NCI-H2171 treated with DMSO at 0.1 percent for 48 hours (cell line): ENCODE measurements at places on chromosomes 3 and 15.

GRCh38 chr3:29646043-29646442 is 365.2 kb downstream of the RBMS3 start:
- no peak for DNase-seq

GRCh38 chr3:149964291-149964690 is 6.4 kb downstream of the PFN2 start:
- no peak for DNase-seq

- no peak for DNase-seq
Observed at GRCh38 chr3:30350011-30350410, 256.4 kb upstream of the TGFBR2 start.

DNA sequence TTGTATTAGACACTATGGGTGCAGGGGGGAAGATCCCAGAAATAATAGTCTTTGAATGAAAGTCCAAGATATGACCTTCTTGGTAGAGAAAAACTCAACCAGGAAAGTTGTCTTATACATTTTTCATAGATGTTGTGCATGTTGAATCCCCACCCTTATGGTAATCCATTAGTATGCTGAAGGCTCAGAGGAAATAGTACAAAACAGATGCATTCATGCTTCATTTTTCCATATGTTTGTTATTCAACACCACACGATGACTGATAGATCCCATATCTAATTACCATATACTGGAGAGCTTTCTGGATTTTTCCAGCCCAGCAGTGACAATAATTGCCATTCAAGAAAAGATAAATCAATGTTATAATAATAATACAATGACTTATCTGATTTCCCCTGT is 487.4 kb downstream of the FGF12 start:
- DNase-seq = peak; percentile 92

GRCh38 chr15:92326236-92326635 is 67.4 kb upstream of the ST8SIA2 start:
- DNase-seq = no peak

- DNase-seq = no peak
Observed at GRCh38 chr15:80684697-80685096, 10.4 kb upstream of the ABHD17C start.

DNA sequence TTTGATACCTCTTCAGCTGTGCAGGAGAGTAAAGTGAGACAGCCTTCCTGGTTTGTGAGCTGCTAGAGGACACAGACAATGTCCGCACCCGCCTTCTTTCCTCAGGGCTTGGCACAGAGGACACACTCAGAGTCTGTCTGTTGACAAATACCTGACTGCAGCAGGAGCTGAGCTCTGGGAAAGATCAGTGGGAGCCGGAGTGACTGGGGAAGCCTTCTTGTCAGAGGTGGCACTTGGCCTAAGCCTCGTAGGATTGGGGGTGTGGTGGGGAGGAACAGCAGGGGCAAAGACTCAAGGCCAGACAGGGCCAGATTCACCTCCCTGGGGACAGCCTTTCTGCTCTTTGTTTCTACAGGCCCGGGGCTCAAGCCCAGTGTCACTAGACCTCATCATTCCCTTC is 3.3 kb upstream of the IL17RC start:
- DNase-seq = no peak

DNA sequence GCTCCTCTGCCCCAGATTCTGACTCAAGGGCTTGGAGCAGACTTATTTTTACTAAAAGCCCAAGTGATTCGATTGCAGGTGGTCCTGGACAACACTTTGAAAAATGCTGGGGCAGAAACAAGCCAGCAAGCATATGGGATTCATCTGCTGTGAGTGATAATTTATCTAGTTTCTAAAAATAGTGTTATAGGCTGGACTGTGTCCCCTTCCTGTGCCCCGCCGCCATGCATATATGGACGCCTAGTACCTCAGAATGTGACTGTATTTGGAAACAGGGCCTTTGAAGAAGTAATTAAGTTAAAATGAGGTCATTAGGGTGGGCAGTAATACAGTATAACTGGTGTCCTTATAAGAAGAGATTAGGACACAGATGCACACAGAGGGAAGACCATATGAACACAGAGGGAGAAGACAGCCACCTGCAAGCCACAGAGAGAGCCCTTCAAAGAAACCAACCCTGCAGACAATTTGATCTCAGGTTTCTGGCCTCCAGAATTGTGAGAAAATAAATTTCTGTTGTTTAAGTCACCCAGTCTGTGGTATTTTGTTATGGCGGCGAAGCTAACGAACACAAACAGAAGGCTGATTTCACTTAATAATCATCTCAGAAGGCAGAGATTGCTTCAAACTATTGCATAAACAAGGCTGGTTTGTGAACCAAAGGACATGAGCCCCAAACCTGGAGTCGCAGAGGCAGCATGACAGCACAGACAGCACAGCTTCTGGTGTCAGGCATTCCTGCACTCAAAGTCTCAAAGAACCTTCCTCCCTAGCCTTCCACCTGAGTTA is 59.1 kb downstream of the CCNL1 start:
- DNase-seq = no peak

DNA sequence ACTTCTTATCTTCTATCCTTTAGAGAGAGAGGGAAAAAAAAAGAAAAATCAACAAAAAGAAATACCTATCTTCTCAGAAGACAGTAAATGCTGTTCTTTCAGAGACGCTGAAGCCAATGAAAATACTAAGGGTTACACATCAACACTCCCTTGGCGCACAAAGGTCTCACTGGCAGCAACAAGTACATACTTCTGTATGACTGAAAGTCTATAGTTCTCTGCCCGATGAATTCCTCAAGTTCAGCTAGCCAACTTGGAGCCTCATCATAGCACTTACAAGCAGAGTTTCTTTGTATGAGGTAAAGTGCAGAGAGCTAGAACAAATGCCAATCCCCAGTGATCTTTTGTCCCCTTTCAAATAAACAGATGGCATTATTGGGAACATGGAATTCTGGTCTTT is 62.7 kb downstream of the CPNE4 start:
- no peak for DNase-seq

DNA sequence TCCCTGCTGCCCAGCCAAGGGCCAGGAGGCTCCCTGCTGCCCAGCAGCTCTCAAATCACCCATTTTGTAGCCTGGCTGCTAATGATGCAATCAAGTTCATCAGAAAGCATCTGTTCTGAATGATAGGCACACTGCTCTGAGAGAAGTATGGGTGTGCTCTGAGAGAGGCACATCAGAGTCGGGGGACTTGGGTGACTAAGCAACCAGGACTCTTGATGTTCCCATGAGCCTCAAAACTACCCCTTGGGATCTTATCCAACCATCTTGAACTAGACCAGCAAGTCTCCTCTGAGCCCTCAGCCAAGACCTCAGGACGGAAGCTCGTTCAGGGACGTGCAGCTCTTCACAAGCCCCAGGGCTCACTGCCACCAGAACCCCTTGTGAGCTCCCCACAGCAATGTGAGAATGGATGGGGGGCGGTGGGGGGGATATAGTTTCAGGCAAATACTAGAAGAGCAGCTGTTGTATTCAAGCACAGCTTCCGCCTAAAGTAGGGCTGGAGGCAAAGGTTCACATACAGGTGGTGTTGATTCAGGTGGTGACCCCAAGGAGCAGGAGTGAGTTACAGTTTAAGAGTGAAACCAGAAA is 52.2 kb upstream of the HES1 start:
- no peak for DNase-seq

DNA sequence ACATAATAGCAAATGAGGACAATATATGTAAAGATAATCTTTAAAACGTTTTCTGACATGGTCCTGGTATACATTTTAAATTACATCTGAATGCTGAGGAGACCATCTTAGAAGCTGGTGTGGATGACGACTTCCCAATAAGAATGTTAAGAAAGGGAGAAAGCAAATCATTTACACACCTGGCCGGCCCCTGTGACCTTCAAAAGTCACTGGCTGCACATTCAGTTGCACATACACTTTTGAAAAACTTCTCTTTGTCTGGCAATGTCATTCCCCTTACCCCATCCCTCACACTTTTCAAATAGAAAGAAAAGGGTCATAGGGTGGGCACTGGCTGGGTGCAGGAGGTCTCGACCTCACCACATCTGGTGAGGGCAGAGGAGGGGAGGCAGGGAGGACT is 391.0 kb downstream of the MECOM start:
- DNase-seq = no peak

DNA sequence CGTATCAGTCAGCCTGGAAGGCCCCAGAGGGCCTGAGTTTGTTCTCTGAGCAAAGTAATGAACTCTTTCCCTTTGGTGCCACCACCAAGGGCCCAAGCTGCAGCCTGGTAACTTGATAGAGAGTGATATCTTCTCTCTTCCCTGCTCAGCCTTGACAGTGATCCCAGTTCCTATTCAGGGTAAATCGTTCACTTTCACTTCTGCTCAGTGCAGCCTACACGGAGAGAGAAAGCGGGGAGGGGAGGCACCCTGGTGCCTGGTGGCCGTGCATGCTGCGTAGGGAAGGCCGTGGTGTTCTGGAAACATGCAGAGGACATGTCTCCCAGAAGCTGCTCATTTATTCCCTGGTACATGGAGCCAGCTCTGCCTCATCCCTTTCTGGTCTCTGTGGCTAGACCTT is 54.9 kb downstream of the KIF9 start:
- DNase-seq = no peak

DNA sequence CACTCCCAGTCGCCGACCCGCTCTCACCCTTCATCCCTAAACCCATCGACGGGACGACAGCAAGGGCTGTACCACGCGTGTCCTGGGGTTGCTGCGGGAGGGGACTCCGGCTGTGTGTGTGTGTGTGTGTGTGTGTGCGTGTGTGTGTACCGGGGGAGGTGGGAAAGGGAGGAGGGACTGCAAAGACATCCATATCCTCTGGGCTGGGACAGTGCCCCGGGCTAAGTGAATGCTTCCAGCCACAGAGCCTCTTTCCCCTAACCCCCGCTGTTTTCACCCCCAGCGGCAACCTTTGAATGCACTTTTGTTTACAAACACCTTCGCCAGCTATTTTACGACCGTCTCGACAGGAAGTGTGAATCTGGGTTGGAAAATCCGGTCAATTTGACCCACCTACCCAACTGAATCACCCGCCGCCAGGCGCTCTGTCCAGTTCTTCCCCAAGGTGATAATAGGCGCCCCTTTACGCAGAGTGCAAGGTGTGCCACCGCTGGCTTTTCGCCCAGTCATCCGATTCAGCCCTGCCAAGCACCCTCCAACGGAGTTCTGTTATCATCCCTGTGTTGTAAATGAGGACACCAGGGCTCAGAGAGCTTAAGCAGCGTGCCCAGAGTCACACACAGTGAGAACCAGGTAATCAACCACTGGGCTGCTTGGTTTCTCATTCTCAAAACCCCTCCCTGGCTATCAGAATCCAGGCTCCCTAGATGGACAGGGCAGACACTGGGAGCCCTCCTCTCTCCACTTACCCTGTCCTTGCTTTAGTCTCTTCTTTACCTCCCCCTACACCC is 739 bp upstream of the AMOTL2 start:
- DNase-seq = peak; percentile 45

DNA sequence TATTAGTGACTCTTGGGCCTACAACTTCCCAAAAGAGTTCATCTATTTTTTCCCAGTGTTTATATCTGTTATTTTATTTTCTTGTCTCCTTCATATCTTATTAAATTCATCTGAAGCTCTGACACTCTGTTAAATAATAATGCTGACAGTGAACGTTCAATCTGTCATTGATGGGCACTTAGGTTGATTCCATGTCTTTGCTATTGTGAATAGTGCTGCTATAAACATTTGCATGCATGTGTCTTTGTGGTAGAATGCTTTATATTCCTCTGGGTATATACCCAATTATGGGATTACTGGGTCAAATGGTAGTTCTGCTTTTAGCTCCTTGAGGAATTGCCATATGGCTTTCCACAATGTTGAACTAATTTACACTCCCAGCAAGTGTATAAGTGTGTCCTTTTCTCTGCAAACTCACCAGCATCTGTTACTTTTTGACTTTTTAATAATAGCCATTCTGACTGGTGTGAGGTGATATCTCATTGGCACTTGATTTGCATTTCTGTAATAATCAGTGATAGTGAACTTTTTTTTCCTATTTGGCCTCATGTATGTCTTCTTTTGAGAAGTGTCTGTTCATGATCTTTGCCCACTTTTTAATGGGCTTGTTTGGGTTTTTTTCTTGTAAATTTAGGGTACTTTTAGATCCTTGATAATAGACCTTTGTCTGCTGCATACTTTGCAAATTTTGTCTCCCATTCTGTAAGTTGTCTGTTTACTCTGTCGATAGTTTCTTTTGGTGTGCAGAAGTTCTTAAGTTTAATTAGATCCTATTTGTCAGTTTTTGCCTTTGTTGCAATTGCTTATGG is 122.5 kb downstream of the LEKR1 start:
- DNase-seq = peak; percentile 62

GRCh38 chr15:39661776-39662175 is 80.9 kb downstream of the THBS1 start:
- DNase-seq = no peak

DNA sequence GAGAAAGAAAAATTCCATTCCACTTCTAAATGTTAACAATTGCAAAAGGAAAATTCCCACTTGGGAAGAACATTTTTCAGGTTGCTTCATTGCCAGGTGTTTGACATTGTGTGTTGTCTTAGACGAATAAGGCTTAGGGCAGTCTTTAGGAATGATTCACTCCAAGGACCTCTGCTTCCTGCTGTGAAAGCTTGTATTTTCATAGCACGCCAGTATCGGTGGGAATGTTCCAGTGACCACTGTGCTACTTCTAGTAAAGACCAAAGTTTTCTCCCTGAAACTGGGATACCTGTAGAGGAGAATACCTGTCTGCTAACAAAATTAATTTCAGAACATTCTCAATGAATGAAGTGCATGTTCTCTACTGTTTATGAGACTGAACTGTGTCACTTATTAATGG is 64.1 kb downstream of the CDIN1 start:
- no peak for DNase-seq

DNA sequence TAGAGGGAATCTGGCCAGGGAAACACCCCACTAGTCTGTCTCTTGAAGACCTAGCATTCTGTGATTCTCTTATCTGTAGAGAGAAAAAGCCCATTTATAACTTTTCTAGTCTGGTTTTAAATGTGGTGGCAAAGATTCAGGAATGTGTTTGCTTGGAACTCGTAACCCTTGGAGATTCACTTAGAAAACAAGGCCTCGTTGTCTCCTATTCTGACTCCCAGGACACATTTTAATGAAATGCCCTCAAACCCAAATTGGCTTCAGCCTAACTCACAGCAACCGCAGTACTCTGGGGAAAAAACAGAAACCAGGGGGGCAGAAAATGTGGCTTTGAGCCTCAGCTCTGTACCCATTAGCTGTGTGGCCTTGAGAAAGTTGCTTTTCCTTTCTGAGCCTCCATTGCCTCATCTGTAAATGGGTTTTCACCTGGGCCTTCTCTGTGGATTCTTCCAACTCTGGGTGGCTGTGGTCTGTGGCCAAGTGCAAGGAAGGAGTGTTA is 36.5 kb downstream of the RPLP1 start:
- no peak for DNase-seq

GRCh38 chr3:89560568-89560967 is 453.1 kb downstream of the EPHA3 start:
- no peak for DNase-seq

DNA sequence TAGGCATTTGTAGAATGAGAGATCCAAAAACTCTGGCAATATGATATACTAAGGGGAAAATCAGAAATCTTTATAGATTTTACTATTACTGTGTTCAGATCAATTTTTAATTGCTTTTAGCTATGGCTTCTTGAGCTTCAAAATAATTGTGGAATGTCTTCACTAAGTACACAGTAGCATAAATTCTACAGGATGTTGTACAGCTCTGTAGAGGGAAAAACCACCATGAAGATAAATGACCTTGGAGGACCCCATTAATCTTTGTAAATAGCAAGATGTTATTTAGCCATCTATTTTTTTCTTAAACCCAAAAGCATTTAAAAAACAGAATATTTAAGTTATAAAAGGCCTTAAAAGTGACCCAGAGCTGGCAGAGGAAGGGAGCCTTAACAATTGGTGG is 43.9 kb upstream of the FNDC3B start:
- DNase-seq = no peak
